ENCODE measurements at places on chromosomes 7 and 10. TPM values are rescaled to one million over a fixed set of nuclear protein-coding genes. Genes with fewer than 3 reads are reported as not detected.

The OR2A1 gene
- 0.24 TPM for total RNA-seq

The C7orf57 gene
- total RNA-seq: not detected

The ANKRD1 gene
- 13.3 TPM for total RNA-seq

The GPC2 gene
- 3.1 TPM for total RNA-seq

The SSC4D gene
- total RNA-seq: 1.7 TPM

The ENKUR gene
- not detected for total RNA-seq

The ZPBP gene
- total RNA-seq: not detected

The GIMAP6 gene
- 1.0 TPM for total RNA-seq

The GPR26 gene
- total RNA-seq: not detected

The HTRA1 gene
- 93.3 TPM for total RNA-seq

The KMT2C gene
- total RNA-seq: 12.4 TPM

The CROT gene
- 8.2 TPM for total RNA-seq

The CYP2C9 gene
- not detected for total RNA-seq

The NCF1 gene
- not detected for total RNA-seq

The IL2RA gene
- not detected for total RNA-seq

The AGBL3 gene
- 0.52 TPM for total RNA-seq

The TMEM196 gene
- not detected for total RNA-seq

The TMEM168 gene
- 16.2 TPM for total RNA-seq

The ZMIZ2 gene
- total RNA-seq: 13.5 TPM

The ANKRD2 gene
- 2.5 TPM for total RNA-seq

The BTBD16 gene
- total RNA-seq: not detected

The EN2 gene
- not detected for total RNA-seq

The FBXL13 gene
- 0.16 TPM for total RNA-seq

The PARG gene
- total RNA-seq: 14.5 TPM

The SPDYE2 gene
- total RNA-seq: not detected

The ACSM6 gene
- not detected for total RNA-seq

The ICA1 gene
- total RNA-seq: 3.1 TPM

The ATG9B gene
- total RNA-seq: 0.13 TPM

The LIPK gene
- total RNA-seq: not detected

The EGFR gene
- 50.1 TPM for total RNA-seq

The GATA3 gene
- 0.26 TPM for total RNA-seq

The NPC1L1 gene
- 0.24 TPM for total RNA-seq

The COL26A1 gene
- total RNA-seq: 1.4 TPM

The TCF7L2 gene
- 25.2 TPM for total RNA-seq

The MUC3A gene
- total RNA-seq: not detected

The DRGX gene
- total RNA-seq: not detected

The AKR1D1 gene
- total RNA-seq: not detected

The PRF1 gene
- total RNA-seq: not detected

The LAMB4 gene
- not detected for total RNA-seq

The OPN1SW gene
- not detected for total RNA-seq

Data from epithelial cell of alveolus of lung (primary cell).